ENCODE measurements at places on chromosomes 6 and 20.
A peak's percentile ranks its signal among the peaks of the same experiment; 100 is the strongest.

GRCh38 chr20:1947535-1947846 lies 46.4 kb downstream of the PDYN start:
- DNase-seq: no peak

DNA sequence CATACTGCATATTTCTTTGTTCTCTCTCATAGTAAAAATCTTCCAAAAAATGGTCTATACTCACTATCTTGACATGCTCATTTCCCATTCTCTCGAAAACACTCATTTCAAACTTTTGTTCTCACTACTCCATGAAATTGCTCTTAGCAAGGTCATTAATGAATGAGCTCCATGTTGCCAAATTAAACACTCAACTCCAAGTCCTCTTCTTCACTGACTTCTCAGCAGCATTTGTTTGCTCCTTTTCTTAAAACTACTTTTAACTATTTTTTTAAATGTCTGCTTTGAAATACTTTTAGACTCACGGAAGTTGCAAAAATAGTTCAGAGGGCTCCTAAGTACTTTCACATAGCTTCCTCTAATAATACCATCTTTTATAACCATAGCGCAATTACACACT lies 274.0 kb upstream of the PREP start:
- DNase-seq: no peak

DNA sequence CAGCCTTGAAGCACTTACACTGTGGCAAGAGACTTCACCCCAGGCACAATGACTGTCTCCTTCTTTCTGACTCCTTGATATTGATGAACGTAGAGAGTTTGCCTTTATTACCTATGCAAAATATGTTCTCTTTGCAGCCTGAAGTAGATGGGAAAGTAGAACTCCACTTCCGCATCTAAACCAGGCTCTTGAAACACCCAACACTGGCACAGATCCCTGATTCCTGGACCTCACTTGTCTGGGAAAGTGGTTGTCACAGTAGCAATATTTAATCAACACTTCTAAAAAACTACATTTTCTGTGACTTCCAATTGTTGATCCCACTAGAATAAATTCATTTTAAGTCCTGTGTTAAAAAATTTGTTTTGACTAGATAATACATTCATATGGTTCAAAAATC lies 143.1 kb downstream of the CDK19 start:
- no peak for DNase-seq

- no peak for DNase-seq
Observed at GRCh38 chr6:92706976-92707375, 712.4 kb downstream of the EPHA7 start.

GRCh38 chr20:5189917-5190316 lies 63.1 kb downstream of the CDS2 start:
- no peak for DNase-seq

GRCh38 chr6:132494954-132495353 lies 18.0 kb downstream of the STX7 start:
- no peak for DNase-seq

GRCh38 chr6:131858765-131859415 lies 51.1 kb downstream of the ENPP1 start:
- DNase-seq: peak; percentile 21

DNA sequence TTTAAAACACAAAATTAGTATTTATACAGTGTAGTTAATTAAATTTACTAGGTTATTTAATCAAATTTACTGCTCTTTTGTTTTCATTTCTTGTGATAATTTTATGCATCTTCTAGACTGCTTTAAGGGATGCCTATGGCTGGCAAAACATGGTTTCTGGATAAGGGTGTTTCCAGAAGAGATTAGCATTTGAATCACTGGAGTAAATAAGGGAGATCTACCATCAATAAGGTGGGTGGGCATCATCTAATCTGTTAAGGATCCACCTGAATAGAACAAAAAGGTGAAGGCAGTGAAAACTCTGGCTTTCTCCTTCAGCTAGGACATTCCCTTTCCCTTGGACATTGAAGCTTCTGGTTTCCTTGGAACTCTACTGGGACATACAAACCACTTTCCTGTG lies 146.2 kb upstream of the LAMA2 start:
- DNase-seq: no peak

- DNase-seq: no peak
Observed at GRCh38 chr6:5506597-5506996, 245.3 kb downstream of the FARS2 start.

DNA sequence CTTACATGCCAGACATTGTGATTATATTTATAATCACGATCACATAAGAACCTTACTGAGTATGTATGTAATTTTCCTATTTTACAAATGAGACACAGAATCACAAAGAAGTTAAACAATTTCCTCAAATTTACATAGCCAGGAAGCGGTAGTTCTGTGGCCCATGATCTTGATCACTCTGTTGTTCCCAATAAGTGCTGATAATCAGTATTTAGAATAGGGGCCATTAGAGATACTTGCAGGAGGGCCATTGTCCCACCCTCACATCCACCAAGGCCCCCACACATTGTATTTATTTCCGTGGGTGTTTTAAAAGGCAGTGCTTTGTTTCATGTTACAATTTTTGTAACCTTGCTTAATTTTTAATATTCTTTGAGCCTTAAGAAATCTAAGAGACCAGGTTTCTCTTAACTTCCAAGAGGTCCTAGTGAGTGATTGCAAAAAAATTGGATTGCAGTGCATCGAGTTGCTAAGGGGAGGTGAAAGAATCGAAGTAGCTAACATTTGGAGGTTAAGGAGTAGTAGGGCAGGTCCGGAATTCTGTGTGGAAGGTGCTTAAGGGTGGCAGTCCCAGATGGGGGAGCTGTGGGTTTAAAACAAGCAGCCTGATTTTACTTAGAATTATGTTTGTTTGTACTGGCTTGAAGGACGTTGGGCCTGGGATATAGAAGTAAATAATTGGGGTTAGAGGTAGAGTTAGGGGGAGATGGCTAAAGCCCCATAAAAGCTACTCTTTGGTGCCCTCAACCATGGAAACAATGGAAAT lies 339.4 kb downstream of the CDKAL1 start:
- DNase-seq: no peak

DNA sequence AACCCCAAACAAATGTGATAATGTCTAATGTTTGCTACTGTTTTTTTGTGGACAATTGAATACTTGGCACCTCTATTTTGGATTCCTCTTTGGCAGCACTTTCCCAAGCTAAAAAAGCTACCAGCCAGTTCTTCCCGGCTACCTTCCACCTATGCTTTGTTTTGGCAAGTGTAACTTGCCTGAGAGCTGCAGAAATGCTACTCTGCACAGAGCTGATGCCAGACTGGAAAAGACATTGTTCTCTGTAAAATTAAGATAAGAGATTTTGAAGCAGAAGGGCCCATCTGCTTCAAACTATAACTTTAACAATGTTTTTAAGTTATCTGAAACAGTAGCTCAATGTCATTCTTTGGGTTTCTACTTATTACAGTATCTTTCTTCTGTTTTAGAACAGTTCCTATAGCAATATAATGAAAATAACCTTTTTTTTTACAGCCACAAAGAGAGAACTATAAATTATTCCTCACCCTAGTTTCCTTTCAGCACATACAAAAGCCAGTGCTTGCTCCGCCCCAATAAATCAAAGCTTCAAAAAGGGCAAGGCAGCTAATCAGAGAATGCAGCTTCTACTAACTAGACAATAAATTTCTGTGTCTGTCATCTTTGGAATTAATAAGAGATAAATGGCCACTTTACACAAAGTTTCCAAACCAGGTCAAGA lies 183.1 kb downstream of the UBE3D start:
- no peak for DNase-seq

DNA sequence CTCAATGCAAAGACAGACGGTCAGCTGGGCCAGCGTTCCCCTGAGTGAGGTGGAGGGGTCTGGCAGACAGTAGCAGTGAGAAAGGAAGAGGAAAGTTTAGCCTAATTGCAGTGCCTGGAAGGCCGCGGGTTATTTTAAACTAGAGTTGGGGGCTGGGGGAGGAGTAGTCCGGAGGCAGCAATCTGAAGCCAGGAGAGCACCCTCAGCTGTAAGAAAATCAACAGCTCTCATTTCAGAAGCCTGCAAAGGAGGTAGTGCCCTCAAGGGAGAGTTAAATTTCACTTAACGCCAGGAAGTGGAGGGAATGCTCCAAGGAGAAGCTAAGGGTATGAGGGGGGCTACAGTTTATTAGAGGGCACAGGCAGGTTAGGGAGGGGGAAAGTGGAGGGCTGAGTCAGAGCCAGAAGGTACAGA lies 26.9 kb downstream of the RING1 start:
- no peak for DNase-seq

DNA sequence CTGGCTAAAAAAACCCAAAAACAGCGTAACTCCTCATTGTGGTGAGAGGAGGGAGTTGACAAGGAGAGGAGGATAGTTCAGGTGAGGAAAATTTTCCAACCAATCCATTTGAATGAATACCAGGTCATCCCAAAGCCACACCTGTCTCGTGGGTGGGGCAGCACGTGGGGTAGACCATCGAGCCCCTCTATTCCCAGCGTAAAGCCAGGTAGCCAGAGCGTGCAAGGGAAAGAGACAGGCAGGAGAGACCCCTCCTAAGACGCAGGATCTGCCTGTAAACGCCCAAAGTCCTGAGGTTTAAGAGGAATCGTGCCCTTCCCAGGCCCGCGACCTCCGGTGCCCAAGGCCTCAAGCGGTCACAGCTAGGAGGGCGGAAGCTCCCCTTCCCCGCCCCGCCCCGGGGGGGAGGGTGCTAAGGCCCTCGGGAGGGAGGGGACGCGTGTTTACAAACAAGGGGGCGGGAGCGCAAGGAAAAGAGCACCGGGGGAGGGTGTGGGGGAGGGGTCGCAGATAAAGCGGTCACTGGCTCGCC lies 712 bp downstream of the RXRB start:
- DNase-seq: peak; percentile 32

GRCh38 chr20:5663396-5663795 lies 86.8 kb upstream of the SHLD1 start:
- DNase-seq: no peak

- no peak for DNase-seq
Observed at GRCh38 chr6:159760602-159761057, 1.2 kb upstream of the ACAT2 start.

DNA sequence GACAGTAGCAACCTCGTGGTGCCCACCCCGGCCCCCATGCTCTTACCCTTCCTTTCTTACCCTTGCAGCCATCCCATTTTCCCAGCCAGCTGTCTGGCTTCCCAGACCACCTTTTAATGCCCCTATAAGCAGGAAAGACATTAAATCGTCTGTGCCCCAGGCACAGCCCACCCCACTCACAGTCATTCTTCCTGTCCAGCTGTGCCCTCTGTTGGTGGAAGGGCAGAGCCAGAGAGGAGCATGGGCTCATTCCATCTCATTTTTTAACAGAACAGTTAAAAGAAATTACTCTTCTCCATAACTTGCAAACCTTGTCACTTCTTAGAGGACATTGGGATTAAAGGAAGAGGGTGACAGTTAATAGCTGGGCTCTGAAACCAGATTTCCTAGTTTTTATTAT lies 240.5 kb downstream of the NRN1 start:
- no peak for DNase-seq

DNA sequence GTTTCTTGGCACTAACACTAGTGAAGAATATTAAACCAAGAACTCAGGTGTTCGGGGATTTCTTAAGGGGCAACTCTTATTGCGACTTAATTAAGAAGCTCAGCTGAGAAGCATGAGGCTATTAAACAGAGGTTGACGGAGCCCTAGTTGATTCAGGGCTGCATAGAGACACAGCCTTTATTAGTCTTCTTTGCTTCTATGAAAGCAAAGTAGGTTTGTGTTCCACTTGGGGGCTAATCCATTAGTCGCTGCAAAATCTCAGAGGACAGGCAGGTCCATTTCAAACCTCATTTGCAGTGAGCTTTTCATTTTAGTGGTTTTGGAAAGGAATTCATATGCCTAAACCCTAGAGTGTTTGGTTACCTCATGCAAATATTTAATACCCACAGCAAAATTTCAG lies 506.6 kb upstream of the SULF2 start:
- DNase-seq: no peak

All from GM04504 (cell line).